ENCODE measurements at places on chromosomes 7 and 10.

GRCh38 chr7:127347567-127348246 is 44.8 kb downstream of the ZNF800 start:
- no peak for DNase-seq

DNA sequence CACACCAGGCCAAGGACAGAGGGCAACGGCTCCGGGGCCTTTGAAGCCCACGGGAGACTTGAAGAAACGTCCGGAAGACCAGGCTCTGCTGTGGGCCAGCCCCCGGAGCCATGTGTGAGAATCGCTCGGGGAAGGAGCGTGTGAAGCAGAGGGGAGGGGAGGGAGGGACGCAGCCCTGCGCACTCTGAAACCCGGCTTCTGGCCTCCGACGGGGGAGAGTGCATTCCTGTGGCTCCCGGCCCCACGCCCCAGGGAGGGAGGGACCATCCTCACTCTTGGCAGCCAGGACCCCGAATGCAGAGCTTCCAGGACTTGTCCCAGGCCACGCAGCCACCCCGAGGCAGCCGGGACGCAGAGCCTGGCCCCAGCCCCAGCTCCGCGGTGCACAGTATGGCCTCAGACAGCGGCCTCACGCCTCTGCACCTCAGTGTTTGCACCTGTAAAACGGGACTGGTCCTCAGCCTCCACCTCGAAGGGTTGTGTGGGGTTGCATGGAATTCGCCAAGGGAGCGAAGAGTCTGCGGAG is 67.4 kb downstream of the PDGFA start:
- DNase-seq: no peak

GRCh38 chr7:82012453-82012852 is 242.6 kb upstream of the HGF start:
- DNase-seq: no peak

DNA sequence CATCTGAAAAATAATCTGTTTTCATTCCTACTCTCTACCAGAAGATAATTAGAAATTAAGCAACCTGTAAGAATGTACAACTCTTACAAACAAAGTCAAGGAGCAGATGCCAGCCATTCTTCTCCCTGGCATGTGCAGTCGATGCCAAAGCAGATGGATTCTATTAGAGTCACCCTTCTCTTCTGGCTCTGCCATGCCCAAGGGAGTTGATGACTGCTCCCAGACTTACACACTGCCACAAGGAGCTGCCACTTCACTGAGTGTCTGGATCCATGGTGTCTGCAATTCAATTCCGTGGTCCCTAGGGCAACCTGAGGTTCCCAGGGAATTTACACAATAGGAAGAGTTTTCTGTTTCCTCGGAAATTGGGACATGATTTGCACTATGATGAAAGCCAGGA is 89.1 kb upstream of the IFRD1 start:
- DNase-seq: no peak

DNA sequence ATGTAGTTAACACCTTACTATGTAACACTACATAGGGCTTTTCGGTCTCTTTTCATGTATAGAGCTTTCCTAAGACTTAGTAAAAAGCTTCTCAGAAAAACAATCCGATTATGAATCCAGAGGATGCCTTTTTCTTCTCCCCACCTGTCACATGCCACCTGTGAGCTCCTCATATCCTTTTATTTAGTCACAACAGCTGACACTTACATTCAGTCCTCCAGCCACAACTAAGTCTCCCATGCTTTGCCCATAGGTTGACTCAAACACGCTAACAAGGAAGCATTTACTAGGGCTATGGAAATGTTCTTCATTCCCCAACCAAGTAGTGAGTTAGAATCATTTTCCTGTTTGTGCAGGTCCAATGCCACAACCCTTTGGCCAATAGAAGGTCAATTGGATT is 7.9 kb downstream of the ENO4 start:
- no peak for DNase-seq

DNA sequence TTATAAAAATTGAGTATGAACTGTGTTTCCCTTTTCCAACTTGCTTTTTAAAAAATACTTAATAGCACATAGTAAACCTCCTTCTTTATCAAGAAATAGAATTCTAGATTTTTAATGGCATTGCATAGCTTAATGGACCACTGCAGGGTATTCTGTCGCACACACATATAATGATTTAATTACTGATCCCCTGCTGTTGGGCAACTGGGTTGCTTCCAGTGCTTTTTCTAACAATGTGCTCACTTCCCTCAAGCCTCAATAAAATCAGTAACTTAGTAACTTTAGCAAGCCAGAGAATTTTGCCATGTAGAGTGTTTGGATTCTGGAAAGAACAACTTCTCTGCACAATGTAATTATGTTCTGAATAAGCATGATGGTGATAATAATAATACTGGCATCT is 49.1 kb upstream of the PDLIM1 start:
- no peak for DNase-seq

DNA sequence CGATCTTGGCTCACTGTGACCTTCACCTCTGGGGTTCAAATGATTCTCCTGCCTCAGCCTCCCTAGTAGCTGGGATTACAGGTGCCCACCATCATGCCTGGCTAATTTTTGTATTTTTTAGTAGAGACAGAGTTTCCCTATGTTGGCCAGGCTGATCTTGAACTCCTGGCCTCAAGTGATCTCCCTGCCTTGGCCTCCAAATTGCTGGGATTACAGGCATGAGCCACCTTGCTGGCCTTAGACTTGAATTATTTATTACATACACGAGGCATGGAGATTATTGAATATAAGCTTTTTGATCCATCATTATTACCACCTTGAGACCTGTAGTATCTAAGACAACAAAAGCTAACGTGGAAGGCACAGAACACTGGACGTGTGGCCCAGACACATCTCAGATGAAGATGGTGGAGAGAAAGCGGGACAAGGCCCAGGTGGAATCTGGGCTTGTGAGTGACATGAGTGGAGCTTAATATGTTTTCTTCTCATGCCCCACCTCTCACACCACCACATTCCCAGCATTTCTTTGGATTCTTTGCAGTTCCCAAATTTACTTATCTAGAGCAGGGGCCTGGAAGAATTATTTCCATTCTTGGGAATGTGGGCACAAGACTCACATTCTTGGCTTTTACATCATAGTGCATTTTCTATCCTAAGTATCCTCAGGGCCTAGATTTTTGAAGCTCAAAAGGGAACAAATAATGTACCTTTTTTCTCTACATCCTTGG is 76.6 kb downstream of the SUGCT start:
- no peak for DNase-seq

DNA sequence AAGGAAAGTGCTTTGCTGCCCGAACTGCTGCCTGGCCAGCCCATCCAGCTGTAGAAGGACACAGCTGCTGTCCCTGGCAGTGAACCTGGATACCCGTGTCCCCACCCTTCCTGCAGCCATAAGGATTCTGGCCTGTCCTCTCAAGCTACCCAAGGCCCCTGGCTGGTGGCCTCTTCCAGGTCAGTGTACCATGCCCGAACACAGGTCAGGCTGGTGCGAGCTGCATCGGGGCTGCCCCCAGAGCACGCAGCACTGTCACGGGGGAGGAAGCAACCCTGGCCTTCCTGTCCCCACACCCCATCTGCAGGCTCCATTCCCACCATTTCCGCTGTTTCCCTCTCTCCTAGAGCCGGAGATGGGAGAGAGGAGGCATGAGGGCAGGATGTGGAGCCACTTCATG is 30.5 kb upstream of the PWWP2B start:
- no peak for DNase-seq

- DNase-seq: peak; percentile 11
Measured at GRCh38 chr7:77427996-77428603, 12.0 kb upstream of the GSAP start.

DNA sequence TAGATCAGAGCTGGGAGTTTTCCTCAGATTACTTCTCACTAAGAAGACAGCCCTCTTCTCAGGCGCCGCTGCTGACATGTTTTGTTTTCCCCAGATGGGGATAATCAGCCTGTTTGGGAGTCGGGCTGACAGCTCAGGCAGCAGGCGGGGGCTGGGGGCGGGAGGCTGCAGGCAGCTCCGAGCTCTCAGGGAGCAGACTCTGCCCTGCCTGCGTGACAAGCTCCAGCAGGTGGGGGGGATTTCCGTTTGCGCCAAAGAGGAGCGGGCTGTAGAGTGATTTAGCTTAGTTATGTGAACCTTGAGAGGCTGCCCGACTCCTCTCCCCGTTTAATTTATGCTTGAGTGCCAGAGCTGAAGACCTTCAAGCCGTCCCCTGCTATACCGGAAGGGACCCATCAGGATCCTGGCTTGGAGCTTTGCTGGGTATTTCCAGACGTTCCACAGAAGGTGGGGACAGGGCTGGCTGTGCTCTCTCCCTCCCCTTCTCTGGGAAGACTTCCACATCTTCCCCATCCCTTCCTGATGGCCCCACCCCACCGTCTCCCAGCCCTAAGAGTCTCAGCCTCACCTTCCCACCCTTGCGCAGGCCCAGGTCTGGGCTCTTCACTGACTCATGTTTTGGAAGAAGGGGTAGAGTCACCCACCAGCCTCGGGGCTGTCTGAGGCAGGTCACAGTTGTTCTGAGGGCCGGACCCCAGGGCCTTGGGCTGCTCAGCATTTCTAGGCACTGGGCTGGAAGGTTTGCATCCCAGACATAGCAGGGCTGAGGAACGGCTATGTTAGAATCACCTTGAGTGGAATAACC is 24.7 kb upstream of the ADCYAP1R1 start:
- DNase-seq: no peak

GRCh38 chr7:105389088-105389650 is 448 bp upstream of the SRPK2 start:
- DNase-seq: peak; percentile 3

- DNase-seq: no peak
Measured at GRCh38 chr10:75137533-75138438, 26.3 kb downstream of the SAMD8 start.

DNA sequence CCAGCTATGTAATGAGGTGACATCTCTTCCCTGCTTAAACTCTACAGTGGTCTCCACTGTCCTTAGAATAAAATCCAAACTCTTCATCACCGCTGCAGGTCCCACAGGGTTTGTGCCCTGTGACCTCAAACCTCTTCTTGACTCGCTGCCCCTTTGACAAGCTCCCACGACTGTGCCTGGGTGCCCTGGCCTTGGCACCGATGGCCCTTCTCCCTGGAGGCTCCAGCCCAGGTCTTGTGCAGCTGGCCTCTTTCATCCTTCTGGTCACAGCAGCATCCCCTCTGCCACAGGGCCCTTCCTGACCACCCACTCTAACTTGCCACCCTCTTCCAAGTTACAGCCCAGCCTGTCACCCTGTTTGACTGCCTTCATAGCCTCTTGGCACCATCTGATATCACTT is 108.2 kb downstream of the DLG5 start:
- DNase-seq: no peak

DNA sequence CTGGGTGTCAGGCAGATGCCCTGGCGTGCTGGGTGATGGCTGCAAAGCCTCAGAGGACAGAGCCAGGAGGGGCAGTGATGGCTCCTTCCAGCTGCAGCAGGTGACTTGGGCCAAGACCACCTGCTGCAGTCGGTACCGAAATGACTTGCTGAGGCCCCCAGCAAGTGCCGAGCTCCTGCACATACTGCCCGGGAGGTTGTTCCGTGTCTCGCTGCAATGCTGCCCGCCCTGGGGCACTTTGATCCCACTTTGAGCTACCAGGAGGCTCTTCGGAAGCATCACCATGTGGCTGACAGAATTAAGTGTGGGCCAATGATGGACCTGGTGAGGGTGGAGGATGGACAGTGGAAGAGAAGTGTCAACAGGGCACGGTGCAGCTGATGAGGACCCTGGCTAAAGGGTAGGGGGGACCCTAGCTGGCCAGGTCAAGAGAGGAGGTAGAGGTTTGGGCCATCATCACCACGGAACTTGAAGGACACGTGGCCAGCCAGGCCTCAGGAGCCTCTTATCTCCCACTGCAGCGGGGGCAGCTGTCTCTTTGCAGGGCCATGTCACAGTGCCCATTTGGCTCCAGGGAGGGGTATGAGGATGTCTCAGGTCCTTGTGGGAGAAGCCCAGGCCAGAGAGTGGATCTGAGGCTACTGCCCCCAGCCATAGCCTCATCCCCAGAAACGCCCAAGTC is 51.1 kb upstream of the NANOS1 start:
- no peak for DNase-seq

GRCh38 chr7:142440906-142441411 is 183.1 kb upstream of the PRSS58 start:
- no peak for DNase-seq

GRCh38 chr7:105439174-105439893 is 50.6 kb upstream of the SRPK2 start:
- peak; percentile 12 for DNase-seq

GRCh38 chr7:84939888-84940287 is 247.0 kb downstream of the SEMA3D start:
- DNase-seq: no peak

- DNase-seq: no peak
Measured at GRCh38 chr10:76210211-76210610, 778.8 kb downstream of the LRMDA start.

DNA sequence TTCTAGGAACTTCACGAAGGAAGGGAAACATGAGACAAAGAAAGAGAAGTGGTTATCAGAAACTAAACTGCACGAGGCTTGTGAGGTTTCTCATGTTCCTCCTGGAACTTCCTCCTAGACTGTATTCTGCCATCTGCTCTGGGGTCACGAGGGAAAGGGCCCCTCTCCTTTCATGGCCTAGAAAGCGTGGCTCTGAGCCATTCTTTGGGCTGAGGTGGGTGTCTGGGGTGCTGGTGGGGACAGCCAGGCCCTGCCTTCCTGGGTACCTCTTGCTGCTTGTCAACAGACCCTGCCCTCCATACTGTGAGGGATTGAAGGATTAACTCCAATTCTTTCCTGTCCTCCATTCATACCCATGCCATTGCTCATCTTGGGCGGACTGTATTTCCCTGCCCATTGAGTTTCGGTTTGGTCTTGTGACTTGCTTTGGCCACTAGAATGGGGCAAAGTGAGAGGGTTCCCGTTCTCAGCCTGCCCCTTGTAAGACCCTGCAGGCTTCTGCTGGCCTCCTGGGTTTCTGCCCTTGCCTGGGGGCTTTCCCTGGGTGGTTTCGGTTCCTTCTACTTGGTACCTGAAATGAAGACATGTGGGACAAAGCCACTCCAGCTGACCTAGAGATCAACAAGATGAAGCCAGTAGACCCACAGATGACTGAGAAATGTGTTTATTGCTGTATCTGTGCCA is 14.9 kb upstream of the GIMAP8 start:
- no peak for DNase-seq

DNA sequence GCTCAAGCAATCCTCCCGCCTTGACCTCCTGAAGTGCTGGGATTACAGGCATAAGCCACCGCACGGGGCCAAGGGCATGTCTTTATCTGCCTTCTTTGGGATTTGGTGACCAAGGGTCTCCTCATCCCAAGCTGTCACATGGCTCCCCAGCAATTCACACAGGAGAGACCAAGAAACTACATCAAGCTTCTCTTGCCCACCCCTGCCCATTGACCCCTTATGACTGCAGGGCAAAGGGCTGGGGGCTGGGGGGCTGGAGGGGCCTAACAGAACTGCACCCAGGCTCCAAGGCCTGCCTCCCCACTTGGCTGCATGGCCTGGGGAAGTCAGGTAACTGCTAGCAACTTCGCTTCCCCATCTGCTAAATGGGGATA is 137.1 kb downstream of the SH3PXD2A start:
- DNase-seq: no peak
